ENCODE measurements at places on chromosomes 16 and 17.

DNA sequence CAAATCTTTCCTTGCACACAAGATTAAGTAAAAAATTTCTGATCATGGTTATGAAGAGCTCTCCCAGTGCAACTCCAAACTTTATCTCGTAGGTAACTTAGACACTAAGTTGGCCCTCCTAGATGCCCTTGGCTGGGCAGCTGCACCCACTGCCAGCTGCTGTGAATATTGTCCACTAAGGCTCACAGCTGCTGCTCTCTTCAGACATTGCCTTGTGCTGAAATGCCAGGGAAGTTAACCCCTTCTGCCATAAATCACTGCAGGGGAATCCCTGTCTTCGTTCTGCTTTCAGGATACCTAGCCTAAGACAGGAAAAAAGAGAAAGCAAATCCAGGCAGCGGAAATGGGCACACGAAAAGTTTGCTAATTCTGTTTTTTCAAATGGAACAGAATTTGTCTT, 106.4 kb downstream of the IRX5 start:
- DNase-seq: no peak

- DNase-seq: no peak
These were observed 47.6 kb downstream of the CPD start for GRCh38 chr17:30426292-30426691.

DNA sequence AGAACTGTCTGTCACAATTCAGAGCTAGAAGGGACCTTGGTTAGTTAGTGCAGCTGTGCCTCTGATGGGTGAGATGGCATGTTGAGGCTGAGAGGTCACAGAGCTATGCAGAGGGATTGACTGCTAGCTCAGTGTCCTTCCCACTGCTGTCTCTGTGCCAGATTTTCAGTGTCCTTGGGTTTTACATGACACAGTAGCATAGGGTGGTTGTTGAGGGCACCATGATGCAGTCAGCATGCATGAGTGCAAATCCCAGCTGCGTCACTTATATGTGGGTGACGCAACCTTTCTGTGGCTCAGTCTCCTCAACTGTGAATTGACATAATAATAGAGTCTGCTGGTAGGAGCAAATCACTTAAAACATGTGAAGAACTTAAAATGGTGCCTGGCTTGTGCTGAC, 2.7 kb downstream of the MT1A start:
- DNase-seq: no peak

GRCh38 chr17:28991779-28992178, 14.1 kb downstream of the SEZ6 start:
- no peak for DNase-seq

- DNase-seq: no peak
These were observed 26.5 kb upstream of the CES5A start for GRCh38 chr16:55901566-55902217.

DNA sequence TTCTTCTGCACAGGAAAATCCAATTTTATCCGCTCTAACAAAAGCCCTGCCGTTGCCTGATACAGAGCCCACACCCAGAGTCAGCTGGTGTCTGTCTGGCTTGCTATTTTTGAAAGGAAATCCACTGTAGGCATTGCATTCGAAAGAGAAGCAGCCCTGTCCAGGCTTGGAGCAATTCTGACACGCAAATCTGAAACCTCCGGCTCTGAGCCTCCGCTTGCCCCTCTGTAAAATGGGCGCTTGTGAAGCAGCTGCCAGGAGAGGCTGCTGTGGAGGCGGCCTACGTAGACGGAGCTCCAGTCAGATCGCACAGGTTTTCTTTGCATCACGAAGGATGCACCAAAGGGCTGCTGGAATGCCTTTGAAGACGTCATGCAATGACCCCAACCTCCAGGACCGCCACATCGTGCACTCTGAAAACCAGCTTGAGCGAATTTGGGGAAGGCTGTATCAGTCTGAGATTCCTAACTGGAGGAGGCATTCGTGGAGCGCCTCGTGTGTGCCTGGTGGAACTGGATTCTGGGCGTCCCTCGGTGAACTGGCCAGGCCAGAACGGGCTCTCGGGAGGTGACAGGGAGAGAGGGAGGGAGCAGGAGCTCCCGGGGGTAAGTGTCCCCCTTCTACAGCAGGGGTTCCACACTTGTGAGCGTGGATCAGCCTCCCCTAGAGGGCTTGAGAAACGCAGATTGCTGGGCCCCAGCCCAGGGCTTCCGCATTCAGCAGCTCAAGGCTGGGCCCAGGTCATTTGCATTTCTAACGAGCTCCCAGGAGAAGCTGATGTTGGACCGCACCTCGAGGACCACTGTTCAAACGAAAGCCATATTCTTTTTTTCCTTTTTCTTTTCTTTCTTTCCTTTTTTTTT, 215.5 kb downstream of the MRTFB start:
- DNase-seq: no peak

GRCh38 chr17:44733753-44734152, 25.0 kb upstream of the ADAM11 start:
- DNase-seq: no peak

DNA sequence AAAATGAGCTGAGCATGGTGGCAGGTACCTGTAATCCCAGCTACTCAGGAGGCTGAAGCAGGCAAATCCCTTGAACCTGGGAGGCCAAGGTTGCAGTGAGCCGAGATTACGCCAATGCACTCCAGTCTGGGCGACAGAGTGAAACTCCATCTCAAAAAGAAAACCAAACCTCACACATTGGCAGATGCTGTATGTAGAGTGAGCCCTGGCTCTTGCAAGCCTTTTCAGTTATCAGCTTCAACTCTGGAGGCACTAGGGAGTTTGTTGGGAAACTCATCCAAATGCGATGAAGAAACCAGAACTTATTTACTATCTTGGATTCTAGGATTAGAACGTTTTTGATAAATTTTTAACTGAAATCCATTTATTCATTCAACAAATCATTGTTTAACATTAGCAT, 56.9 kb upstream of the RASL10B start:
- no peak for DNase-seq

GRCh38 chr16:53912155-53912554, 208.2 kb downstream of the FTO start:
- DNase-seq: no peak

- DNase-seq: no peak
These were observed 48.4 kb downstream of the CLEC16A start for GRCh38 chr16:10992797-10993196.

- no peak for DNase-seq
These were observed 2.4 kb downstream of the C1QL1 start for GRCh38 chr17:44965481-44966234.

DNA sequence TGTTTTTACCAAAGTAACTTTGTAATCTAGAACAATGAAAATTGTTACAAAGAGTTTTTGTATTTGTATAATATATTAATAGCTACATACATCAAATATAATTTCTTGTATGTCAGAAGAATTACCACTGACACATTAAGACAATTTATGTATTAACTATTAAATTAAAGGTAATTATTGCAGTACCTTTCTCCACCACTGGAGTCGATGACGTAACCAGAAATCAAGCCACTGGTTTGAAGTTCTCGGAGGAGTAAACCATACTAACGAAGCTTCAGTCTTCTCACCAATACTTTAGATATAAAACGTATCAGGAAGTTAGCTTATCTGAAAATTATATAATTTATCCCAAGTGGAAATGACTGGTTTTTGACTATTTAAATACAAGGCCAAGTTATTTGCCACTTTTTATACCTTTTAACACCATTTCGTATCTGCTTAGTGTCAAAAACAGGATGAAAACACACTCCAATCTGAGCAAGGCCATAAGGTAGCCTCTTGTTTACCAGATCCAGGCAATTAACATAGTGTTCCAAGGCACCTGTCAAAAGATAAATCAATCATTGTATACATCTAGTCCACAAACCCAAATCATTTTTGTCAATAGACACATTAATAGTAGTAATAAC, 4.3 kb downstream of the POLG2 start:
- no peak for DNase-seq

DNA sequence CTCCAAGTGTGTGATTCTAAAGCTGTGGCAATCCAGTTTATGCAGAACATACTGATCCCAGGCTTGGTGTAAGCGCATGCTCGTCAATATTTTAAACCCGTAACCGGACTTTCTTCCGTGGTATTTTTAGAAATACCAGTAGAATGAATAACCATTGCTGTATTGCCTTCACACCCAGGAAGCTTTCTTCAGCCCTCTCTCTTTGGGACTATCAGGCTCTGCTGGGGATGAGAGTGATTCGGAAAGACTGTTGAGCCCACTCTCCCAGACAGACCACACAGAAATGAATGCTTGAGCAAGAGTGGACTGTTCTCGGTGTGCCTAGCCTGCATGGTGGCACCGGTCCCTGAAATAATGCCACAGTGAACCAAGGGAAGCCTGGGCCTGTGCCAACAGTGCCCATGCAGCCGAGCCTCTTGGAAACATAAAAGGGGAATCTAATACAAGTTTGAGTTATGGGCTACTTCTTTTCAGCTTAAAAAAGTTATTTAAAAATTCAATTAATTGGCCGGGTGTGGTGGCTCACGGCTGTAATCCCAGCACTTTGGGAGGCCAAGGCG, 89.9 kb upstream of the ELAC2 start:
- DNase-seq: no peak

DNA sequence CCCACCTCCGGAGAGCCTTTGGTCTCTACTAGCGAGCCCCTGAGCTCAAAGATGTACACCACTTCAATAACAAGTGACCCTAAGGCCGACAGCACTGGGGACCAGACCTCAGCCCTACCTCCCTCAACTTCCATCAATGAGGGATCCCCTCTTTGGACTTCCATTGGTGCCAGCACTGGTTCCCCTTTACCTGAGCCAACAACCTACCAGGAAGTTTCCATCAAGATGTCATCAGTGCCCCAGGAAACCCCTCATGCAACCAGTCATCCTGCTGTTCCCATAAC, 702 bp downstream of the SPN start:
- no peak for DNase-seq

DNA sequence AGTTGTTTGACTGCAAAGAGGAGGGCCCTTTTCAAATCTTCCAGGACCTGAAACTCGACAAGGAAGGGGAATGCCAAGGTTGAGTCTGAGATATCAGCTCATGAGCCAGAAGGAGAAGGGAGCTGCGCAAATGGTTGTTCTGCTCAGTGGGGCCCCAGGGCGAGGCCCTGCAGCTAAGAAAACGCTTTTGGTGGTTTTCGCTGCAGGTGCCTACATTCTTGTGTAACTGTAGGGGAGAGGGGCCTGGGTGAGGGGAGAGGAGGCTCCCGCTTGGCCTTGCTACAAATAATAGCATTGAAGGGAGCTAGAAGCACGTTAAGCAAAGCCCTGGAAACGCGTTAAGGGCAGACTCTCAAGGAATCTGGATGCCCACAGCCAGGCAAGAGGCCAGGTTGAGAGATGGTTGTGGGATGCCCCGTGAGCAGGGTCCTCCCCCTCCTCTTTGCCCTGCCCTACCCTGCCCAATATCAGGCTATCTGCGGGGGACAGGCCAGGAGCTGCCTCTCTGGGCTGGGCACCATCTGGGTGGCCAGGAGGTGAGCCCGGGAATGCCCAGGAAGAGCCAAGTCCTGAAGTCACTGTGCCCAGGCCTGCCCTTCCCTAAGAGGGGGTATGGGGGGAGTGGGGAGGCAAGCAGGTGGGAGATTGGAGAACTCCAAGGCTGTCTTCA, 21.9 kb downstream of the GPR142 start:
- no peak for DNase-seq

DNA sequence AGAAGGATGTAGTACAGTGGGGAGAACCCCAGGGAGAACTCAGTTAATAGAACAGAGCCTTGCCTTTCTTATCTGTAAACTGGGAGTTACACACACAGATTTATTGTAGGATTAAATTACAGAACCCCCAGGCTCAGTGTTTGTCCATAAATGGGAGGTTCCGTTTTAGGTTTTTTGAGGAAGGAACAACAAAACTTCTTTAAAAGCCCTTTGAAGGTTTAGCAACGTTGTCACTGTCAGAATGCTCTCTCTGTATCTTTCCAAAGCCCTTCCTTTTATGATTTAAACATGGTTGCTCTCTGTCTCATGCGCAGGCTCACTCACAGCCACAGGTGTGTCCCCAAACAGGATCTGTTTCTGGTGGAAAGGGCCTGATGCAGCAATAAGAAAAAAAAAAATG, 9.4 kb upstream of the GNA13 start:
- DNase-seq: no peak

DNA sequence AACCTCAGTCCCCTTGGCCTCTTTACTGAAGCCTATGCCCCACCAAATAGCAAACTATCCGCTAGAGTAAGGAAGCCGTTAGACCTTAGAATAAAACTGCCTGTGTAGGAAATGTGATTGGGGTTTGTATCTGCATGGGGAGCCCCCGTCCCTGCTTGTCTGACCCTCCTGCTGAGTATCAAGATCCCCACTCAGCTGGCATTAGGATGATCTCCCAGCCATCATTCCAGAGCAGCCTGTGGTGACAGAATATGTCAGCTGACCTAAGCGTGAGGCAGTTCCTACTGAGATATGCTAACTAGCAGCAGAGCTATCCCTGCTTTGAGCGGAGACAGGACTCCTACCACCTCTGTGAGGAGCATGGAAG, 645 bp upstream of the GFOD2 start:
- DNase-seq: no peak

GRCh38 chr17:15398736-15399331, 57.4 kb upstream of the TEKT3 start:
- DNase-seq: peak; percentile 47

DNA sequence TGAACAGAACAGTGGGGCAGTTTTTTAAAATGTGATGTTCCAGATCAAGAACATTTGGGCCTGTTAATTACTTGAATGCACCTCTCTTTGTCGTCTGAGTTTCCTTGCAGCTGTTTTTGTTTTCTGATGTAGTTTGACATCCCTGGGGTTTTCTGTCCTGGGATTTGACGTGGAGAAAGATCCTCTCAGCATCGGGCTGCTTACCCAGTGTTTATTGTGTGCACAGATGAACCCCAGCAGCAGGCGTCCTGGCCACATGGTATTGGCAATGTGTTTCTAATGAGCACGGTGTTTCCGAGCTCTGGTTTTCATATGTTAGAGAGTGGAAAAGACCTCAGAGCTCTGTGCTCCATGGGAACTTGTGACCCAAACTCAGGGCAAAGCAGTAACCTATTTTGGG, 191.1 kb upstream of the IRX3 start:
- no peak for DNase-seq

- peak; percentile 45 for DNase-seq
These were observed 4.4 kb downstream of the PDIA2 start for GRCh38 chr16:287298-287811.

- DNase-seq: no peak
These were observed 4.3 kb downstream of the ATP1B2 start for GRCh38 chr17:7654832-7655540.

GRCh38 chr17:37752482-37752881, 7.6 kb upstream of the HNF1B start:
- DNase-seq: no peak

All from NCI-H2029 (cell line).